ENCODE measurements at places on chromosomes 1 and 21.

GRCh38 chr1:157140063-157140588 lies 1.9 kb upstream of the ETV3 start:
- no peak for DNase-seq

DNA sequence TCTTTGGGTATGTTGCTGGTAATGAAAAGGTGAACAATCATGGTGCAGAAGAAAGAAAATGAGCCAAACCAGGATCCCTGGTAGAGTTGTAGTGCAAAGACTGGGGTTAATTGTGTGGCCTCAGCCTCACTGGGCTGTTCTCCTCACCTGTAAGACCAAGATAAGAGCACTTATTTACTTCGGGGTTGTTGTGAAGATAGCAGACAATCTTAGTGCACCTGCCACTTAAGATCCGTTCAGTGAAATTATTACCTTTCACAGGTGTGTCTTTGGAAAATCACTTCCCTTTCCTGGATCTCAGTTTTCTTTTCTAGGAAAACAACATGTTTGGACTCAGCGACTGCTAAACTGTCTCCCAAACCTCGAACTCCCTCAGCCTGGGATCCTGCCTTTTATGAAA lies 1.3 kb upstream of the FGGY start:
- DNase-seq: no peak

DNA sequence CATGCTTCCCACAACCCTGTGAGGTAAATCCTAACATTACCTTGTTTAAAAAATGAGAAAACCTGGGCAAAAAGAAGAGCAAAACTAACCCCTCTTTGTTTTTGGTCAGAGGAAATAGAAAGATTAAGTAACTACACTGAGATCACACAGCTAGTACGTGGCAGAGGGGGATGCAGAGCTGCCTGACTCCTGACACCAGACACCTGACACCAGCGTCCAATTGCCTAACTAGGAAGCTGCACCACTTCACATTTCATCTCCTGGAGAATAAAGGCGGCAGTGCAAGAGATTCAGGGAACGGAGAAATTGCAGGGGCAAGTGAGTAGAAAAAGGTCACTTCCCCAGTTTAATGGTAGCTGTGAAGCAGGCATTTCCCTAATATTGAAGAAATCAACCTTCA lies 229.3 kb upstream of the PTBP2 start:
- no peak for DNase-seq

GRCh38 chr1:169682071-169682470 lies 29.3 kb downstream of the SELL start:
- DNase-seq: no peak

DNA sequence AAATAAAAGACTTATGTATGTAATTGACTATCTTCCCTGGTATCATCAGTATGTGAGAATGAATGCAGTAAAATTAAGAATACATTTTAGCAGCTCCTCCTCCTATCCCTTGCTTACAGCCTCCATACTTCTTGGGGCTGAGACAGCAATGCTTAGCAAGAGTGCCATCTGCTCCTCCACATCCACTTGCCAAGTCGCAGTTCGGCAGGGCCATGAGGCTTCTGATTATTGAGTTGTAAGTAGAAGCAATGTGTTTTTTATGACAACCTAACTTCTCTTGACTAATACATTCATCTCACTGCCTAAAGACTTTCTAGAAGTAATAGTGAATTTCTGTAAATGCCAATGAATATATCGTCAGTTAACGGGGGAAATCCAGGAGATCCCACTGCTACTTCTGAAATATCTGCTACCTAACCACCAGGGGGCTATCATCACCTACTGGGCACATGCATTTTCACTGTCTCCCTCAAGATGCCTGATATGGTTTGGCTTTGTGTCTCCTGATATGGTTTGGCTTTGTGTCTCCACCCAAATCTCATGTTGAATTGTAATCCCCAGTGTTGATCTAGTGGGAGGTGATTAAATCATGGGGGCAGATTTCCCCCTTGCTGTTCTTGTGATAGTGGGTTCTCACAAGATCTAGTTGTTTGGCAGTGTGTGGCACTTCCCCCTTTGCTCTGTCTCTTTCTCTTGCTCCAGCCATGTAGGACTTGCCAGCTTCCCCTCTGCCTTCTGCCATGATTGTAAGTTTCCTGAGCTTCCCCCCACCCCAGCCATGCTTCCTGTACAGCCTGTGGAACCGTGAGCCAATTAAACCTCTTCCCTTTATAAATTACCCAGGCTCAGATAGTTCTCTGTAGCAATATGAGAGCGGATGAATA lies 59.6 kb downstream of the EXTL2 start:
- DNase-seq: peak; percentile 82

- DNase-seq: peak; percentile 52
These were observed 18.8 kb downstream of the KYAT3 start for GRCh38 chr1:88973520-88974137.

GRCh38 chr1:154501423-154502065 lies 475 bp upstream of the TDRD10 start:
- no peak for DNase-seq

DNA sequence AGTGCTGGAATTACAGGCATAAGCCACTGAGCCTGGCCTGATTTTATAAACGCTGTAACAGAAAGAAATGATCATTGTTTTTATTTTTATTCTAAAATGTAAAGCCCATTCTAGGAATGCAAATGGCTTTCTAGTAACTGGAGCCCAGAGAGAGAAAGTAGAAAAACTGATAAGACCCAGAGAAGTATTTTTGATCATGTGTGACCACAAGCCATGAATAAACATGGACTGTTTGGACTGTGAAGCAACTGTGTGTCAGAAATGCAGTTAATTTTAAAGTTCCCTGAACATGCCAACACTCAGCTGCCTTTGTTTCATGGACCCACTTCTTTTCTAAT lies 39.7 kb downstream of the EIF2B3 start:
- DNase-seq: peak; percentile 84

DNA sequence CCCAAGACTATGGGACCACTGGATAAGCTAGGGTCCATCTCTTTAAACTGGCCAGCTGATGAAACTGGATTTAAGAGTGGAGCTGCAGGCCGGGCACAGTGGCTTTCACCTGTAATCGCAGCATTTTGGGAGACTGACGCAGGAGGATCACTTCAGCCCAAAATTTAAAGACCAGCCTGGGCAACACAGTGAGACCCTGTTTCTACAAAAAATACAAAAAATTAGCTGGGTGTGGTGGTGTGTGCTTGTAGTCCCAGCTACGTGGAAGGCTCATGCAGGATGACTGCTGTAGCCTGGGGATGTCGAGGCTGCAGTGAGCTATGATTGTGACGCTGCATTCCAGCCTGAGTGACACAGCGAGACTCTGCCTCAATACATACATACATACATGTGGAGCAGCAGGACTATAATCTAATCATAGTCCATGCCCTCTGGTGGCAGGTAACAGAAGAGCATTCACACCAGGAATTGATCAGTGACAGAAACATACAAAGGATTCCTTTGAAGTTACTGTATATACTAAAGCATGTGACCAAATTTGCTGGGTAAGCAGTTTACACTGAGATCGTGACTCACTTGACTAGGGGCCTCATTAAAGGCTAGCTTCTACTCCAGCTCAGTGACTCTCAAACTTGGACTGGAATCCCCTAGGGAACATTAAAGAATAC lies 101.5 kb upstream of the SLFNL1 start:
- DNase-seq: no peak

- DNase-seq: no peak
These were observed 22.1 kb upstream of the SPATC1L start for GRCh38 chr21:46206163-46207005.

- DNase-seq: no peak
These were observed 114.4 kb upstream of the RAB3GAP2 start for GRCh38 chr1:220386494-220387195.

DNA sequence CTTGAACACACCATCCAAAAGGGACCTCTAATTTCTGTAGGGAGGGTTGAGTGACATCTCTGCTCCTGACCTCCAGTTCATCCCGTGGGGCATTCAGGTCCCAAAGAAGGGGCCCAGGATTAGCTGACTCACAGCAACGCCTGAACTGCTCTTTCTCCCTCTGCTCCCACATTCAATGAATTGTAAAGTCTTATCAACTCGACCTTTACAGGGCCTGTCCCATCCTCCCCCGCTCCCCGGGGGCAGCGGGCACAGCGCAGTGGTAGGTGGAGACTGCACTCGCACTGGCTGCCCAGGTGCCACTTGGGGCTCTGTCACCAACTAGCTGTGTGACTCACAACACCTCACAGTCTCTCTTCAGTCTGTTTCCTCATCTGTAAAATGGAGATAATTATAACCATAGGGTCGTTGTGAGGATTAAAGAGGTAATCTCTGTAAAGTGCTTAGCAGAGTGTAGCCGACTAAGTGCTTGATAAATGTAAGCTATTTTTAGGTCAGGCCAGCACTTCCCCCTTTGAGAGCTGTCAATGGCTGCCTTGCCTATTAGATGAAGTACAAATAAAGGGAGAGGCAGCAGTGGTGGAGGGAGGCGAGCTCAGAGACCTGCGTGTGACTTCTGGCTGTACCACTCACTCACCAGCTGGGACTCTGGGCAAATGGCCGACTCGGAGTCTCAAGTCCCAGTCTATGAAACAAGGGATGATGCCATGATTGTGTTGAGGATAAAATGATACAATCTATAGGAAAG lies 637 bp upstream of the MYBPHL start:
- no peak for DNase-seq

GRCh38 chr1:94646141-94646643 lies 104.6 kb upstream of the F3 start:
- DNase-seq: no peak

DNA sequence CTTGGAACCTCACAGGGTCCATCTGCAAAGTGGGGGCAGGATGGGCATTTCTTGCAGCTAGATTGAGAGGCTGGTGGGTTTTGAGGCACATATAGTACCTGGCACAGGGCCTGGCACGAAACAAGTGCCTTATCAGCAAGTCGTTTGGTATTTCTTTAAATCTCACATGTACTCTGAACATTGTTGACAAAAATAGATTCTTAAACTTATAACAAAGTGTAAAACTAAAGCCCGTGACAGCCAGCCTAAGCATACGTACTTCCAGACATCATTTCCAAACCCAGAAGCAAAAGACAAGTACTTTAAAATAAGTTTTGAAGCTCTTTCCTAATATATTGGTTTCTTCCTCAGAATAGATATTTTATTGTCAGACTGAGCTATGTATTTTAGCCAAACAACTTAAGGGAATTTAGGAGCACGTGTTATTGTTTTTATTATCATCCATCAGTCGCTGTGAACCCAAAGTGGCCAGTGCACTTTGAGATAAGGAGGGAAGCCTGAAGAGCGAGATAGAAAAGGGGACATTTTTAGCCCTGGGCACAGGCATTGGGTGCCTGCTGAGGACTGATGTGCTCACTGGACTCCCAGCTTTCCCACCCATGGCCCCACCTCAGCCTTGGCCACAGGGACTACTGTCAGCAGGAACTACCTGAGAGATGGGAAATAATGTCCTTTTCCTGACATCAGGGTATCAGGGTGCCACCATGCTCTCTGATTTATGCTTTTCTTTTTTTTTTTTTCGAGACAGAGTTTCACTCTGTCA lies 3.0 kb downstream of the FBLIM1 start:
- DNase-seq: no peak

DNA sequence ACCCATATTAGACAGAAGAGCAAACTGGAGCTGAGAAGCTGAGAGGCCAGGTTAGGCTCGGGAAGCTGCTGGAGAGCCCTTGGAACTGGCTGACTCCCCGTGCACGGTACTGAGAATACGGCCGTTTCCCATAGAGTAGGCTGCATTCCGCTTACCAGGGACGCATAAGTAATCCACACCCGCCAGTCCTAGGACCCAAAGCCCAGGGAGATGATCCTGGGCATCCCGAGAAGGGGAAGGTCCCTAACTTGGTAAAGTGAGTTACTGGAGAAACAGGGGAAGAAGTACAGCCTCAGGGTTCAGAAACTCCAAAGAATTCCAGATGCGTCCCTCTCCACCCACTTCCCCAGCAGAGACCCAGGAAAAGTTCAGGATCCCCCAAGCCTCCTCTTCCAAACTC lies 1.3 kb downstream of the LRRC38 start:
- no peak for DNase-seq

GRCh38 chr1:164630626-164631396 lies 71.8 kb downstream of the PBX1 start:
- no peak for DNase-seq

GRCh38 chr1:86435327-86435726 lies 11.4 kb downstream of the CLCA2 start:
- no peak for DNase-seq

- DNase-seq: no peak
These were observed 19.1 kb downstream of the UCHL5 start for GRCh38 chr1:193040011-193040410.

DNA sequence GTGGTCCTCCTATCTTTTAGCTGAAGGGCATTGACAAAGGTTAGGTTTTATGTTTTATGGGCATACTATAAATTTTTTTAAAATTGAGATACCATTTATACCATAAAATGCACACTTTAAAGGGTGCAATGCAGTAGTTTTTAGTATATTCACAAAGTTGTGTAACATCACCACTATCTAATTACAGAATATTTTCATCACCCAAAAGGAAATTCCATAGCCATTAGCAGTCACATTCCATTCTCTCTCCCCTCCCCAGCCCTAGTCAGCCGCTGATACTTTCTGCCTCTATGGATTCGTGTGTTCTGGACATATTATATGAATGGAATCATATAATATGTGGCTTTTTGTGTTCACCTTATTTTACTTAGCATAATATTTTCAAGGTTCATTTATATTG lies 135.8 kb upstream of the B3GALT2 start:
- DNase-seq: no peak

DNA sequence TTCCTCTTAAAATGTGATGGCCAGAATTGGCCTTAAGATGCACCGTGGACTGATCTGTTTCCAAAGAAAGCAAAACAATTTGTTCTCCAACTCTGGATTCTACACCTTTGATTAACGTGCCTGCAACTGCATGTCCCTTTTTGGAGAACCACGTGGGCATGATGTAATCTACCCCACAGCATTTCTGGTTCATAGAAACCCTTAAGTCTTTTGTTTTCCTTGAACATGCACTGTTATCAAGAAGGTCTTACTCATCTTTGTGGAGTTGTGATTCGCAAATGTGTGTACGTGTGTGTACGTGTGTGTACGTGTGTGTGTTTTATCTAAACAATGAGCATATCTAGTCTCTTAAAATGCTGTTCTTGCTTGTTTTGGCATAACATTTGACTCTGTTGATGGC lies 57.8 kb downstream of the LPAR3 start:
- no peak for DNase-seq

DNA sequence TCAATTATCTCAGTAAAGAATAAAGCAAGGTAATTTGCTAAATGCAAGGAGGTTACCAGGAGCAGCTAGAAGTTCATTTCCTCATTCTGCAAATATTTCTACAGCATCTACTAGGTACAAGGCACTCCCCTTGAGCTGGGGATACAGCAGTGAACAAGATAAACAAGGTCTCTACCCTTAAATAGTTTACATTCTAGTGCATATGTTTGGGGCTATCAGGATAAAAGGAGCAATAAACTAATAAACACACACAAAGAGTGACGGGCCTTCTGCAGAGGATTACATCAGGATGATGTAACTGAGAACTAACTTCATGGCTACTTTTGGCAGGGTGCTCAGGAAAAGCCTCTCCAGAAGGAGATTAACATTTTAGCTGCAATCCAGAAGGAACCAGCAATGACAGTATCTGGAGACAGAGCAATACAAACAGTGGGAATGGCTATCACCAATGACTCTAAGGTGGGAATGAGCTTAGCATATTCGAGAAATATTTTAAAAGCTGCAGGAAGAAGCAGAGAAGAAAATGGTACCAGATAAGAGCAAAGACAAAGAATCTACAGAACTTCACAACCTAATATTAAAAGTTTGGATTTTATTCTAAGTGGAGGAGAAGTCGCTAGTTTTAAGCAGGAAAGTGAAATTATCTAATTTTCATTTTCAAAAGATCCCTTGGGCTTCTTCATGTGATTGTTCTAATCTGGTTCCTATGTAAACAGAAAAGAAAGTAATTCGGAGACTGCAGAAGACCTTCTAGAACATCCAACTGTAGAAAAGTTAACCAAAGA lies 25.8 kb downstream of the TP53BP2 start:
- no peak for DNase-seq

- DNase-seq: no peak
These were observed 9.5 kb upstream of the RNF186 start for GRCh38 chr1:19824541-19824940.
